ENCODE measurements at places on chromosomes 6 and 20.

GRCh38 chr6:26123675-26123946, 36.4 kb downstream of the HFE start:
- DNase-seq, result no peak

- DNase-seq, result no peak
Observed at GRCh38 chr6:30194797-30195690, 18.2 kb downstream of the TRIM26 start.

- no peak for DNase-seq
Observed at GRCh38 chr6:387293-387741, 4.2 kb upstream of the IRF4 start.

GRCh38 chr6:41692080-41692675, 43.2 kb downstream of the TFEB start:
- DNase-seq, result no peak

GRCh38 chr6:89295981-89296380, 19.1 kb downstream of the GABRR2 start:
- DNase-seq, result no peak

- DNase-seq, result no peak
Observed at GRCh38 chr6:4953440-4953839, 50.4 kb downstream of the RPP40 start.

GRCh38 chr20:57652606-57653545, 32.6 kb upstream of the ZBP1 start:
- no peak for DNase-seq

DNA sequence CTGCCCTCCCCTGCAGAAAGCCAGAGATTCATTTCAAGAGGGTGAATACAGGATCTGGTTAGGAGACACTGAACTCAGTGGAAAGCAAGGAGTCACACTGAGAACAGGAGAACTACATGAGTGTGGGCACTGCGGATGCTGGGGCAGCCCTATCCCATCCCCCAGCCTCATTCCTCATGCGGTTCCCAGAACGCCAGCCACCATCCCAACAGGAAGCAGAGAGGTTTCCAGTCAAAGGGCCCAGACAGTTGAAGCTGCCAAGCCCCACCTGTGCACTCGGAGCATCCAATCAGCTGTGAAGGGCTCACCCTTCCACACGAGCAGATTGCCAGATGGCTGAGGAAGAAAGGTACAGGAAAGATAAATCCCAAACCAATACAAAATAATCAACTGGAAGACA, 50.7 kb upstream of the PRND start:
- no peak for DNase-seq
